Skin of body (tissue), 3 donors: ENCODE measurements at places on chromosomes 16 and 17. TPM values are rescaled to one million over a fixed set of nuclear protein-coding genes. Genes with fewer than 3 reads are reported as not detected.

CHMP6 gene
- total RNA-seq = 14.5 TPM

GJD3 gene
- total RNA-seq = not detected

KRTAP2-2 gene
- total RNA-seq = 6.5 TPM

ABCC12 gene
- 0.10 TPM for total RNA-seq

NXPH3 gene
- 0.89 TPM for total RNA-seq

EVPL gene
- 43.7 TPM for total RNA-seq

MYCBPAP gene
- total RNA-seq = 1.6 TPM

DNAI2 gene
- total RNA-seq = not detected

KRTAP4-3 gene
- 2.0 TPM for total RNA-seq

KRTAP3-1 gene
- 5.3 TPM for total RNA-seq

NHLRC4 gene
- total RNA-seq = 0.59 TPM

TMIGD1 gene
- total RNA-seq = not detected

FOXC2 gene
- total RNA-seq = 0.10 TPM

LPO gene
- not detected for total RNA-seq

CIITA gene
- total RNA-seq = 5.7 TPM

PHB1 gene
- total RNA-seq = 52.5 TPM

GRB7 gene
- 8.8 TPM for total RNA-seq

PIMREG gene
- total RNA-seq = 9.0 TPM
